ENCODE measurements at places on chromosomes 12 and 14.

GRCh38 chr12:116411977-116412376 is 134.5 kb upstream of the MED13L start:
- DNase-seq, result no peak

DNA sequence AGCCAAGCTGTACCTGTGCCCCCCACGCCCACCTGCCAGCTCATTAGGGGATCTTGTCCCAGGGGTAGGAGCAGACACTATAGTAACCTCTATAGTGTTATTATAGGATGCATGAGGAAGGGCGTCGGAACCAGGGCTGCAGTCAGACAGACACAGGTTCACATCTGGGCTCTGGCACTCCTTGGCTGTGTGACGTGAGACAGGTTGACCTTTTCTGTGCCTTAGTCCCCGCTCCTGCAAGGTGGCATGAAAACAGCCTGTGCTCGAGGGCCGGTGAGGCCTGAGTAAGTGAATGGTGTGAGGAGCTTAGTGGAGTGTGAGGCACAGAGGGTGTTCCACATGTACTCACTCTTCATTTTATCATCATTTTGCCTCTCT is 19.0 kb downstream of the ASB2 start:
- DNase-seq, result no peak

DNA sequence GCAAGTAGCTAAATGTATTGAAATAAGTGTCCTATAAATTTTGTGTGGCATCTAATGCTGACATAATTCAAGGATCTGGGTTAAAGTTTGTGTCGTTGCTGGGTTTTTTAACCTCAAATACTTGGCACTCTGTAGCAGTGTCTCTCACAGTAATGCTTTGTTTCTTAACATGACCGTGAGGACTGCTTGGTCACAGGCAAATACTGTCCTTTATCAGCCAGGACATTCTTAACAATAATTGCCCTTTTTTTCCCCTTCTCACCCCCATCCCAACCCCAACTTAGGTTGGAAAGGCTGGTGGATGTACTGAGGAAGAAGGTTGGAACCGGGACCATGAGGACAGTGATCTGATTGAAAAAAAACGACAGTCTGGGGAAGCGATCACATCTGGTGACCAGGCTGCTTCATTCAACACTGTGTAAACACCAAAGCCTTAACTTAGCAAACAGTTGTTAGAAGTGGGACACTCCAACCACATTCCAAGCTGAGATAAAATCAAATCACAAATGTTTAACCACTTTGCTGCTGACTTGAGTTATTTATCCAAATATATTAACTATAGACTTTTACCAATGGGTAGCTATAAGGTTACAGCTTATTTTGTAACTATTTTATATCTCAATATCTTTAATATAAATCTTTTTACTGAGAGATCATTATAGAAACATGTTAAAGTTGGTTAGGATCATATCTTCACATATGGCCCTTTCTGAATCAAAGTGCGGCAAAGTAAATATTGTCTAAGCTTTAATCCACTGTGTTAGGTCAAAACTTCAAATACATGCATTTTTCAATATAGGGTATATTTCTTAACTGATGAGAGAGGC is 48.2 kb downstream of the FOXA1 start:
- no peak for DNase-seq

- DNase-seq, result no peak
Observed at GRCh38 chr12:107955966-107956643, 173.0 kb upstream of the WSCD2 start.

- no peak for DNase-seq
Observed at GRCh38 chr12:93453633-93454032, 11.9 kb upstream of the UBE2N start.

DNA sequence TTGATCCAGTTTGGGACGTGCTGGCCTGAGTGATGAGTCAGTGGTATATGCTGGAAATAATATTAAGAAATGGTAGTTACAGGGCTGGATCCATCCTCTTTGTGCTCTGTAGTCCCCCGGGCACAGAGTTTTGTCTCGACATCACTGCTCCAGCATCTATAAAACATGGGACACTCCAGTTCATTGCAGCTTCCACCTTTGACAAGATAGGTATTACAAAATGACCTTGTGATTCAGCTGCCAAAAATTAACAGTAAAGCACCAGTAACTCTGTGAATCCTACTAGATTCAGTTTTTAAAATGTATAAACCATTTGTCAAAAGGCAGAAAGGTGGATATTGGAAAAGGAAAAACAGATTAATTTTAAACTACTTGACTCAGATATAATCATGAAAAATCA is 14.6 kb upstream of the GNG2 start:
- no peak for DNase-seq

GRCh38 chr14:28778138-28779117 is 11.8 kb downstream of the FOXG1 start:
- no peak for DNase-seq

DNA sequence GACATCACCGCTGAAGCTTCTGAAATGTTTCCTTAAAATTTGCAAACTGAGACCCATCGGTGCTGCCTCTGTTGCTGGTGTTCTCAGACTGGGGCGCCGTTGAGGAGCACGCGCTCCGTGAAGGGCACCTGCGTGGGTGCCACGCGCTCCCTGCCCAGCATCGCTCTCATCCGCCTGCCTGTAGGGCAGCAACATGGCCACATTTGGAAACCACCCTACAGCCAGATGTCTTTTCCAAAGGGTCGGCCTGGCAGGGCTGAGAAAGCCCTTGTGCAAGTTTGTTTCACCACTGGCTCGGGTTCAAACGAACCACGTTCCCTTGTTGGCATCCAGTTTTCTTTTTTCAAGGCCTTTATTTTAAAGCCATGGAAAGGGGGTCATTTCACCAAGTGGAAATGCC is 13.9 kb downstream of the ADGRD1 start:
- no peak for DNase-seq

- DNase-seq, result no peak
Observed at GRCh38 chr12:51678086-51678724, 87.2 kb downstream of the SCN8A start.

GRCh38 chr12:83818881-83819280 is 1093.7 kb downstream of the SLC6A15 start:
- no peak for DNase-seq

DNA sequence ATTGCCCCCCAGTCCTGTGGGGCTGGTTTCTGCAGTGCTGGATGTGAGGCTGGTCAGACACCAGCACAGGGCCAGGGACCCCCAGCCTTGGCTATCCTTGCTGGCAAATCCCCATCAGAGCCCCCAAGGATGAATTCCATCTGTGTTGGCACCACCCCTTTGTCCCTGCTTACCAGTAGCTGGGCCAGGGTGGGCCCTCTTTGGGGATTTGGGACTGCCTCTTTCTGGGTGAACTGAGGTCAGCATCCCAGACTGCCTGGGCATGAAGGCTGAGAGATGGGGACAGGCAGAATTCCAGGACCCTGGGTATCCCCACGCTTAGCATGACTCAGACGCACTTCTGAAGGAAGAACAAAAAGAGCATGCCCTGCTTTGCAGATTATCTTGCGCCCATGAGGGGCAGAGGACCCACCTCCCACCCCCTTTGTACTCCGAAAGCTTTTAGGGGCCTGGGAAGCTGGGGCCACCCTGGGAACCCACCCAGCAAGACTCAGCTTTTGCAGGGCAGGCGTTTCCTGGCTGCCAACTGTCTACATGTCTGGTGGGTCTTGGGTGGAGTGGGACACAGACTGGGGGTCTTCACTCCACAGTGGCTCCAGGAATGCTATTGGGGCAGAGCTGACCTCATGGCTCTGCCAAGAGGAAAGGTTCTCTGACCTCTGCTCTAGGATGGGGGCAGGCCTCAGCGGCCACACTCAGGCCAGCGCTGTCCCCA is 26.8 kb downstream of the RFLNA start:
- no peak for DNase-seq

DNA sequence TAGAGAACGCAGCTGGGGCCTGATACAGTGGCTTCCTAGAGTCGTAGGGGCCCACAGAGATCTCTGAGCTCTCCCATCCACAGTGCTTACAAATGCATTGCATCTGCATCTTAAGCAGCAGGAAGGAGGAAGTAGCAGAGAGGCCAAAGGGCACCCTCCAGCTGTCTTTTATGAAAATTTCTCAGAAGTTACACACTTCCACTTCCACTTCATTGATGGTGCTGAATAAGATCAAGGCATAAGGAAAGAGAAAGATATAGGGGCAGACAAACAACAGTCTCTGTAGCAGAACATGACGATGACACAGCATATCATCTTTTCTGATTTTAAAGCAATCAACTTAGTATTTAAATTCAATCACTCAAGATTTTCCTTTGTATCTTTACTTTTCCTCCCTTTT is 51.6 kb upstream of the ABCC9 start:
- no peak for DNase-seq

- DNase-seq, result no peak
Observed at GRCh38 chr14:104694475-104694950, 5.1 kb downstream of the INF2 start.

DNA sequence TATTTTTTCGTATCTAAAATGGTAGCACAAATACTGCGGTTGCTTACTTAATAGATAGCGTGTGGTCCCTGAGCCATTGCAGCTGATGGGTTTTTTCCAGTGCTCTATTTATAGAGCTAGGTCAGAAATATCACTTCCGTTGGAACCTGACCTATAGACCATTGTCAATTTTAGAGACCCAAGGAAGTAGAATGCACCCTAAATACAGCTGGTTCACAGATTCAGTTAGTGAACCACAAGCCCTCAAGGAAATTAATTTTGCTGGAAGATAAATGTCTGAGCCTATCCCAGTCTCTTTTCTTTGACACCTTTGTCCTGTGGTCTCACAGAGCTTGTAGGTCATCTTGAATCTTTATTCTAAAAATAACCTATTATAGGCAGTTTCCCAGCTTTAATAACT is 391.0 kb downstream of the ZFP36L1 start:
- no peak for DNase-seq

DNA sequence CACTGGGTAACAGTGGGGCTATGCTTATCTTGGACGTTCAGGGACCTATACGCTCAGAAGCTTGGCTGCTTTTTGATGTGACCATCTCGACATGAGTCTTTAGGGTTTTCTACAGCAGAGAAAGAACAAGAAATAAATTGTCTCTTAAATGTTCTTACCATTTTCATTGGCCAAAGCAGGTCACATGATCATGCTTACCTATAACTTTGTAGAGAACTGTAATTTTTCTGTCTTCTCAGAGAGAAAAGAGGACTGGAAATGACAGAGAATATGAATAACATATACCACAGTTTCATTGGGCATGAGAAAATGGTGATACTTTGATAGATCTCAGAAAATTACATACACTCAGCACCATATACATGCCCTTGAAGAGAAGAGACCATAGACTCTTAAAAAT is 390.9 kb downstream of the NRXN3 start:
- DNase-seq, result no peak

GRCh38 chr12:78088391-78088832 is 257.7 kb downstream of the NAV3 start:
- DNase-seq, result no peak

DNA sequence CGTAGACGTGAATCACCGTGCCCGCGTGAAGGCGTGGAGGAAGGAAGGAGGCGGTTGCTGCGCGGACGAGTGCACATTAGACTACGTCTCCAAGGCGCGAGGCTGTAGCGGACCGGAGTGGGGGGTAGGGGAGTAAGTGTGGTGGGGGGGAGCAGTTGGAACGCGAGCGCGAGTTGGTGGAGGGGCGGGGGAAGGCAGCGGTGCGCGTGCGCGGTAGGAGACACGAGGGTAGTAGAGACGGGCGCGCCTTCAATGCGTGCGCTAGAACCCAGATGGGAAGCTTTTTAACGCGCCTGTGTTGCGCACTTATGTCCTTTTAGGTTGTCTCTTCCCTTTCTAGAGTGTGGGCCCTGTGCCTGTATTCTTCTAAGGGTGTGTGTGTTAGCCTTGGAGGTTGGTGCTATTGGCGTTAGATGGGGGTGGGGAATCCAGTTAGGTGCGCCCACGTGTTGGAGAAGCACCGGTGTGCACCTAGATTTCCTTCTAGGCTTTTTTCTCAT is 604 bp downstream of the EIF4B start:
- DNase-seq, result peak; percentile 72

DNA sequence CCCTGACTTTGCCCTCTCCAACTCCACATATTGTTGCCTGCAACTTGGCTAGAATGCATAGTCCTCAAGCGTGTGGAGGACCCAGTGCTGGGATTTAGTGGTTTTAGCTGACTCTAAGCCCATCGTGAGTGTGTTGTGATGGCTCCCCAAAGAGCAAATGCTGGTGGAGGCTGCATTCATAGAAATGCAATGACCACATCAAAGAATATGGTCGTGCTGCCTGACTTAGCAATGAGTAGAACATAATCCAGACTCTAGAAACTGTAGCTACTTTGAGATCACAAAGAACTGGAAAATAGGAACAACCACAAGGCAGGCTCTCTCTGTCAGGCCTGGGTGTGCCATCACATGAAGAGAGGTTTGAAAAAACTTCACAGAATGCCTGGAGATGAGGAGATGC is 1.3 kb downstream of the DYRK4 start:
- DNase-seq, result no peak

- DNase-seq, result no peak
Observed at GRCh38 chr12:12327802-12328201, 22.2 kb downstream of the MANSC1 start.

- no peak for DNase-seq
Observed at GRCh38 chr12:49609875-49610154, 4.4 kb upstream of the FAM186B start.

DNA sequence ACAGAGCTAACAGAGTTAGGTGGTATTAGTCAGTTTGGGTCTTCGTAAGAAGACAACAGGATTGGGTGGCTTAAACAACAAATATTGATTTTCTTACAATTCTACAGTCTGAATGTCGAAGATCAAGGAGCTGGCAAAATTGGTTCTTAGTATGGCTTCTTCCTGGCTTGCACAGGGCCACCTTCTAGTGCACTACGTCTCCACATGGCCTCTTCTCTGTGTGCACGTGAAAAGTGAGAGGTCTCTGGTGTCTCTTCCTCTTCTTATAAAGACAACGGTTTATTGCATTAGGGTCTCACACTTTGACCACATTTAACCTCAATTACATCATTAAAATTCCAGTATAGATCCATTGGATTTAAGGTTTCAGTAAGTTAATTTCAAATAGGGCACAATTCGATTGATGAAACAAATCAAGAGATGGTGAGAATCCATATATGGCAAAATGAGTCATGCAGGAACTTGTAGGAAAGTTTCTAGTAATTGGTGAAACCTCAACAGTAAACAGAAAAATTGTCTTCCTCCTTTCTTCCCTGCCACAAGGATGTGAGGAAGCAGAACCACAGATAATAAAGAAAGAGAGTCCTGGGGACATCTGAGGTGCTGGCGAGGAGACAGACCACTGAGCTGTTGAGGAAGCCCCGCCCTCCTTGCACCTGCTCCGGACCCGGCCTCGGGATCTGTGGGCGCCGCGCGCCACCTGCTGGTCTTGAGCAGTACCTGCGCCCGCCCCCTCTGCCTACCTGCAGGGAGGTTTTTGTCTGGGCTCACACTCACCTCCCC is 846.7 kb downstream of the TMEM121 start:
- peak; percentile 70 for DNase-seq
